ENCODE measurements at places on chromosomes 7 and 10.
A peak's percentile ranks its signal among the peaks of the same experiment; 100 is the strongest.

DNA sequence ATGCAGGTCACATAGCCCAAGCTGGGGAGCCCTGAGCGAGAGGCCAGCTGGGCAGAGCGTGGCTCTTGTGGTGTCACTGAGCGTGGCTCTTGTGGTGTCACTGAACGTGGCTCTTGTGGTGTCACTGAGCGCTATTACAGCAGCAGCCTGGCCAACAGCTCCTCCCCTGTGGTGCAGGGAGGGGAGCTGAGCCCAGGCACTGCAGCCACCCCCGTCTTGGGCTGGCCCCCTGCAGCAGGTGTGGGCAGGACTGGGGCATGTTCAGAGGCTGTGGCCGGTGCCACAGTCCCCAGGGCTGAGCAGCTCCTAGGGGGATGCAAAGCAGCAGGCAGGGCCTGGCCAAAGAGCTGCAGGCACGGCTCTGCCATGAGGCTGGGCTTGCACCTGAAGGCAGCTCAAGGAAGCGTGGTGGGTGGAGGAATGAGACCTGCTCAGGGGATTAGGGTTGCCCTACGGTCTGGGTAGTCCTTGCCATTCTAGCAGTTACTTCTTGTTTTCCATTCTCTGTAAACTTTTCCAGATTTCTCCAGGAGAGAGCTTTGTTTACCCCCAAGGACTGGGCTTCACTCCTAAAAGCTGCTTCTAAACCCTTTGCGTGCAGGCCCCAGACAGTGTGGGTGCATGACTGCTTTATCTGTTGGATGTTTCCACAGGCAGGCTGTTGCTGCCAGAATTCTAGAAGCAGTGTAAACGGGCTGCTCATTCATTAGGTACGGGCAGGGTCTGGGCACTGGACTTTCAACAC, 29.2 kb downstream of the ZNF783 start:
- DNase-seq, result no peak

GRCh38 chr7:104363355-104363754, 35.0 kb downstream of the LHFPL3 start:
- no peak for DNase-seq

- DNase-seq, result no peak
These were observed 199.4 kb downstream of the GRID1 start for GRCh38 chr10:86167121-86167761.

GRCh38 chr7:35727571-35727970, 32.6 kb upstream of the HERPUD2 start:
- peak; percentile 20 for DNase-seq

DNA sequence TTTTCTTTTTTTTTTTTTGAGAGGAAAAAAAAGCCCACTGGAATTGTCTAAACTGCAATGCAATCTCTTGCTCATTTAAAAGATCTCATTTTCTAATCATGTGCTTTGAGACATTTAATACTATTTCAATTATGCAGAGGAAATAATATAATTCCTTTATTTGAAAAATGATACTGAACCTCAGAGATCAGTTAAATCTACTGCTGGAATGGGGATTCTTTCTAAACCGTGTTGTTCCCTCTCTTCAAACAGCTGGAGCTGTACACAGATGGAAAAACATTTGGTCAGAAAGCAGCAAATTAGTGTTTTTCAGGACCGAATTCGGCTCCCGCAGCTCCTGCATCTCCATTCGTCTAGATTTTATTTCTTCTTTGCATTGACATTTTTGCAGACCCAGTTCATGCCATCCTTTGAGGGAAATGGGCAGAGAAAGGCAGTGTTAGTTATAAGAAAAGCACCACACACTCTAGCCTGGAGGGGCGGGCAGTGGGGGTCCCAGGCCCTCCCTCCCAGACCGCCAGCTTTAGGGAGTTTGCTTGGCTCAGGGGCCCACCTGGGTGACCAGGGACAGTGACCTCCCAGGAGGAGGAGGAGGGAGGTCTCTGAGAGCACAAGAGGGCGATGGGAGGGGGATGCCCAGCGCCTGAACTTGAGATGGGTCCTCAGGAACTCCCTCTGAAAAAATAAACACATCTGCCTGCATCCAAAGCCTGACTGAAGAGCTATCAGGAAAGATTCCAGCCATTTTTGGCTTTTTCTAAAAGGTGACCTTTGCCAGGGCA, 32.4 kb downstream of the TRIM8 start:
- no peak for DNase-seq

- no peak for DNase-seq
These were observed 138.1 kb upstream of the LAMB4 start for GRCh38 chr7:108268200-108268820.

Data from KBM-7 (cell line).